Renal cortex interstitium (tissue), 15 donors: ENCODE measurements at places on chromosomes 3 and 15. TPM values are rescaled to one million over a fixed set of nuclear protein-coding genes. Genes with fewer than 3 reads are reported as not detected.

PRR23A gene
- polyA plus RNA-seq = not detected

GRK7 gene
- not detected for polyA plus RNA-seq

CCDC191 gene
- 18.2 TPM for polyA plus RNA-seq

KIF7 gene
- 14.2 TPM for polyA plus RNA-seq

SRGAP3 gene
- polyA plus RNA-seq = 28.4 TPM

AQR gene
- 41.8 TPM for polyA plus RNA-seq

TEX55 gene
- not detected for polyA plus RNA-seq

ENTPD3 gene
- 1.9 TPM for polyA plus RNA-seq

DNA sequence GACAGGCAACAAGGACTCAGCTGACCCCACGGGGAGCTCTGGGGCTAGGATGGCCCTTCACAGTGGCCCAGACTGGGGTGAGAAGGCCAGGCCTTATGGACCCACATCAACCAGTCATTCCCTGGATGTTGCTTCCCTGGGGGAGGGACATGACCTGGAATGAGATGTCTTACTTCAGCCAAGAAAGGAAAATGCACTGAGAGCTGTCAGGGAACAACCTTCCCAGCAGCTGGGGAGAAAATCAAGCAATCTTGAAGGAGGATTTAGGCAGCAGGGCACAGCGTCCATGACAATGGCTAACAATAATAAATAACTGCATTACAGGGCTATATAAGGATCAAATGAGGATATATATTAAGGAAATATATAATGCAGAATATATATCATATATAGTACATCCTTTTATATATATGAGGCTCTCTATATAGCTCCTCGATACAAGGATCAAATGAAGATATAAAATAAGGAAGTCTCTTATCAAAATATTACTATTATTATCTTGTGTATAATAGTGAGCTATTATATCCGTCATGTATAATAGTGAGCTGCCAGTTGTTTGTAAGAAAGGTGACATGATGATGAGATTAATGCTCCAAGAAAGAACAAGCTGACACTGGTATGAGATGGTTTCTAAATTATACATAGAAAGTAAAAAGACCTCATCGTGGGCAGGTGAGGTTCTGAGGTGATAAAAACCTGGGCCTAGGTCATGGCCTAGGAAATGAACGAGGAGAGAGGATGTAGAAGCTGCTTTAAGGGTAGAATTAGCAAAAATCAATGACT, 117.8 kb upstream of the LIPC start:
- no peak for DNase-seq

DNA sequence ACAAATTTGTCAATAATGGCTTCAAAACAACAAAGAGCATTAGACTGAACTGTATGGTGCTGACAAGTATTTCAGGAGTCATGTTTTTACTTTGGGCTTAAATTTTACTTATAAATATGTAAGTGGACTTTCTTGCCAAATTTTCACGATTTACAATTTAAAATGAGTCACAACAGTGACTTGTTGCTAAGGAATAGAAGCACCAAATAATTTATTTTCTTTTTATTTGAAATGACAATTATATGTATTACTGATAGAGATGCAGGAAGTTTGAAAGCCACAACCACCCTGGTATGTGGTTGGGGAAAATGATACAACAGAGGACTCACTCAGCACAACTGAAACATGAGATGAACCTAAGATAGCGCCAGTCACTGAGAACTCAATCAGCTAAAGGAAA, 90.3 kb downstream of the FMN1 start:
- no peak for DNase-seq

GRCh38 chr15:101599091-101599490, 53.1 kb downstream of the TM2D3 start:
- DNase-seq = no peak

- DNase-seq = no peak
Measured at GRCh38 chr3:189824629-189825312, 193.6 kb downstream of the TP63 start.

DNA sequence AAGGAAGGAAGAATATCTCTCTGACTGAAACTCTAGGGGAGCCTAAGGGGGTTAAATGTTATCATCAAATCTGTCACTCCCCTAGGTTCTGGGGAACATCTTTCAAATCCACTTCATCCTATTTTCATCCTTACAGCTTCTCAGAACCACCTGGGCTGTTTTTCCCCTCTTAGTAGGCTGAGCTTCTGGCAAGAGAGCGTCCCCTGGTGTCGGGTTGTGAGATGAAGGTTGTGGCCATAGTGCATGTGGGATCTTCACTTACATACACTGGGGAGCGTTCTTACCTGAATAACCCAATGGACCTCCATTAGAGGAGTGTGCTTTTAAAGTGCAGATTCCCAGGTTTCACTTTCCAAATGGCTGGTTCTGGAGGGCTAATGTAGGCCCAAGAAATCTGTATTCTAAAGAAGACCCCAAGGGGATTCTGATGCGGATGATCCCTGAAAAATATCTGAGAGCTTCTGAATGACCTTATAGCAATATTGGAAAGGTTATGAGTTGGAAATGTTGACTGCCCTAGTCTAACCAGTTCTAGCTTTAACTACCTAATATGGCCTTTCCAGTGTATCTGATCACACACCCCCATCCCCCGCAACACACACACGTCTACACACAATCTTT, 663.7 kb downstream of the AGBL1 start:
- no peak for DNase-seq

DNA sequence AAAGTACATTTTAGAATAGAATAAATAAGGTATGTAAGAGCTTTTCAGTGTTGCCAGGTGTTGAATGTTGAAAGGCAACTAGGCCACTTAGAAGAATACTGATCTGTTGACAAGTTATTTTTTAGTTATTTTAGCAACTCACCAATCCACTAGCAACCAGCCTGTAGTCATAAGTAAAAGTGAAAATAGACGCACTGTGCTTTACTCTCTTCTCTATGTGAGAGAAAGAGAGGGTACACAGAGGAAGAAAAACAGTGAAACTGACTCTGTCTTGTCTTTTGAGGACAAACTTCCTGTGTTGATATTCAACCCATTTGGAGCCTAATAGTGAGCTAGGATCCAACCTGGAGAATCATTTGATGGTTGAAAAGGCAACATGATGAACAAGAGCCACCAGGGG, 327.1 kb upstream of the GOLIM4 start:
- no peak for DNase-seq

DNA sequence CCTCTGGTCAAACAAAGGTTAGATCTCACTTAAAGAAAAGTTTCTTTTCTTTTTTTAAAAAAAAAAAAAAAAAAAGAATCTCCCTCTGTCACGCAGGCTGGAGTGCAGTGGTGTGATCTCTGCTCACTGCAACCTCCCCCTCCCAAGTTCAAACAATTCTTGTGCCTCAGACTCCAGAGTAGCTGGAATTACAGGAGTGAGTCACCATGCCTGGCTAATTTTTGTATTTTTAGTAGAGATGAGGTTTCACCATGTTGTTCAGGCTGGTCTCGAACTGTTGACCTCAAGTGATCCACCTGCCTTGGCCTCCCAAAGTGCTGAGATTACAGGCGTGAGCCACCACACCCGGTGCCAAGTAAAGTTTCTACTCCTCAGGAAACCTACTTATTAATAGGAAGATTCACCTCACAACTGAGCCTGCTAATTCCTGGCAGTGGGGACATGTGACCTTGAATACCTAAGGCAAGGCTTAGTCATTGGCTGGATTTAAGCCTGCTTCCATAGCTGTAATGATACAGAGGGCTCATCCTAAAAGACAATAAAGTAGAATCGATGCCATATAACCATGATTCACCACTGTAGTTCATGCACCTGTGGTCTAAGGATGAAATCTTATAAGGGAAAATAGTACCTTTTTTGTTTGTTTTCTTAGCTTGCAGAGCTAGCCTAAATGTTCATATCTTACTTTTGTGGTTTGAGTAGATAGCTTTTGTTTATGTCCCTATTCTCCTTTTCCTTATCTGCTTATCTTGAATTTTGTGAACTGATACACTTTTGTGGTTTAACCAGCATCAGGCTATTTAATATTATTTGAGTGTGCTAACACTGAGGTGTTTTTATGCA, 24.8 kb upstream of the RBMS3 start:
- no peak for DNase-seq

DNA sequence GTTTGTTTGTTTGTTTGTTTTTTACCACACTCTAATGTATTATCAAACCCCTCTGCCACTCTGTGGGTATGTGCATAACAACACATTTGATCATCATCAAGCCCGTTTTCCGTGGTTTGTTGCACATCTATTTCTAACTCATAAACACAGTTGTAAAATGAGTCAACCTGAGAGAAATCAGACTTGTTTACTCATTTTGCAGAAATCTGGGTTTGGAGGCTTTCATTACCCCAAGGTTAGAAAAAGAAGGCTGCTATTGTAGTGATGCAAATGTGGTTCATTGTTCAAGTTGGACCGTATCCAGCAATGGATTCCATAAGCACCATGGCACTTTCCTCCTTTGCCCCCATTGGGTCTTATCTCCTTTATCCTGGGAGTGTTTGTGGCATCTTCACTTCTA, 353.2 kb upstream of the SOX2 start:
- DNase-seq = no peak

- DNase-seq = no peak
Measured at GRCh38 chr3:189632242-189632641, 1.1 kb downstream of the TP63 start.

DNA sequence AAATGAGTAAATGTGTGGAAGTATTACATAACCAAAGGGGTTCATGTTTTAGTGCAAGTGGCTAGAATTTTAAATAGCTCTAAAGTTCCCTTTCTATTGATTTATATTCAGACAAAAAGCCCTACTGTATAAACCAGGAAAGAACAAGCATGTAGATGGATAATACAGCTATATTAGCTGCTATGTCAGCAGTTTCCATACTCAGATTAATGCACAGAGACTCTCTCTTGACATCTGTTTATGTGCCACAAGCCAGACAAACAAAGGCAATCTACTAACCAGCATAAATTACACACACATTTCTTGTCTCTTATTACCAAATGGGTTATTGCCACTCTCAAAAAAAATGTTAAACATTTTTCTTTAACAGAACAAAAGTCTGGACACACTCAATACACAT, 760.1 kb upstream of the NECTIN3 start:
- no peak for DNase-seq

GRCh38 chr3:154131830-154132229, 10.6 kb downstream of the ARHGEF26 start:
- no peak for DNase-seq

- DNase-seq = no peak
Measured at GRCh38 chr15:72203507-72203837, 5.9 kb upstream of the GRAMD2A start.

DNA sequence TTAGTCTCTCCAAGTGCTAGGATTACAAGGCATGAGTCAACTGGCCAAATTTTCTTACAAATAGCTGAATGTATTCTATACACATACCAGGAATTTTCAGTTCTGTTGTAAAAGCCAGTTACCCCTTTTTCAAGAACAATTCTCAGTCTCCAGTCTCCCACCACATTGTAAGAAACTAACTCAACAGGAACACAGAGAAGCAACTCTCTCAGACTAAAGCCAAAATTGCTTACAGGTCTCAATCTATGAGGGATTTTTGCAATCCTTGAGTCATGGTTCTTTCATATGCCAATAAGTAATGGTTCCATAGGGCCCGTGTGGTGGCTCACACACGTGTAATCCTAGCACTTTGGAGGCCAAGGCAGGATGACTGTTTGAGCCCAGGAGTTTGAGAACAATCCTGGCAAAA, 8.5 kb downstream of the IP6K2 start:
- DNase-seq = no peak

- DNase-seq = no peak
Measured at GRCh38 chr3:125075738-125076137, 19.9 kb upstream of the HEG1 start.

GRCh38 chr3:164407111-164407510, 671.2 kb downstream of the SI start:
- no peak for DNase-seq

GRCh38 chr3:79517766-79518413, 249.9 kb downstream of the ROBO1 start:
- no peak for DNase-seq

- DNase-seq = no peak
Measured at GRCh38 chr15:63672369-63672768, 75.2 kb downstream of the FBXL22 start.

GRCh38 chr3:27715863-27716262, 6.3 kb downstream of the EOMES start:
- no peak for DNase-seq

DNA sequence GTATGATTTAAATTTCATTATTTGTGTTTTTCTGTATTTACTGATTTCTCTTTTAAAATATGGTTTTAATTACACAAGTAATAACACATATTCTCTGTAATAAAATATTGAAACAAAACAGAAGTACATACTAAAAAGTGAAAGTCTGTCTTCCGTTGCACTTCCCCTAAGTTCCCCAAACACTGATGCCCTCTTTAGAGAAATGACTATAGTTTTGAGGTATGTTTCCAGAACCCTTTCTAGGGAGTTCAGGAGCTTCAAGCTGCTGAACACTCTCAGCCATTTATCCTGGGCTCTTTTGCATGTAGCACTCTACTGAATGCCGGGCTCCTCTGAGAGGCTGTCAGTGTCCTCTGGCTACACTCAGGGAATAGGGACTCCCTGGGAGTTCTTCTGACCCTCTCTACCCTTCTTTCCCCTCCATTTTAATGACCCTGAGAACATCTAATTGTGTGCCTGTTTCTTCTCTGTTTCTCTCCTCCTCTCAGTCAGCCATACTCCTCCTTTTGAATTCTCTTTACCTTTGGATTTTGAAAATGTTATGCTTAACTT, 60.4 kb upstream of the KCNAB1 start:
- no peak for DNase-seq

DNA sequence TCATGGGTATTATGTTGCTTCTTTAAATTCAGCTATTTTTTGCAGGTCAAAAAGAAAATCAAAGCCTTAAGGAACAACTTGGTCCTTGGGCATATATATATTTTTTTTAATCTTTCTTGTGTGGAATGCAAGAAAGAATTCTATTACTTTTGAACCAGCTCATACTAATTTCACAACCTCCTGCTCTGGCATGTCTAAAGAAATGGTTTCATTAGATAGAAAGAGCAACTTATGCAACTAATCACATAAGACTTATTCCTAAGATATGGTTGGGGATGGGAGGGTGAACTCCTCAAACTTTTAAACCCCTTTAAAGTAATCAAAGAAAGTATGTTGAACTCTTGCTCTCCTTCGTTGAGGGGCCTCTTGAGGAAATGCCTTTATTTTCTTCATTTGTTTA, 114.9 kb downstream of the GMNC start:
- DNase-seq = no peak

DNA sequence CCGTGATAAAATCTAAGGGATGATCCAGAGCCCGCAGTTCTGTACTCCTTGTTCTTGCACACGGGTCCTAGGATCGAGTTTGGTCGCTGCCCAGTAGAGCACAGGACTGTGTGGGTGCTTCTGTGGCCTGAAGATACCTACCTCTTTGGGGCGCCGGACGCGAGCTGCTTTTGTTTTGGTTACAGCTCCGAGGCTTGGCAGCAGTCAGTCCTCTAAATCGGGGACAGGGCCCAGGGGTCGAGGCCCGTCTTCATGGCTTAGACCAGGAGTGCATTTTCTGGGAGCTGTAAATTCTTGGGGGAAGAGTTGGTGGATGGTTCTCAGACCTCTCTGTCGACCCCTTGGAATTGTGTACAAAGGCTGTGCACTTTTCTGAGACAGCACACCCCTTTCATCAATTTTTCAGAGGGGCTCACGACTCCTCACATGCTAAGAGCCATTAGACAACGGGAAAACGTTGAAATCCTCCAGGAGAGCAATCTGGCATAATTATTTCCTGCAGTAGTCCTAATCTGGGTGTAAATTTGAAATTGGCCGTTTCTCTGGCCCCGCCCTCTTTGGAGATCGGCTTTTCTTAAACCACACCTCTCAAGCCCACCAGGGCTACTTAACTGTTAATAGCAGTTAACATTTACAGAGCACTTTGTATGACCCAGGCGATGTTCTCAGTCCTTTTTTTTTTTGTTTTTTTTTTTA, 928 bp downstream of the CEP97 start:
- DNase-seq = peak; percentile 29
